ENCODE measurements at places on chromosomes 16 and 17. TPM values are rescaled to one million over a fixed set of nuclear protein-coding genes. Genes with fewer than 3 reads are reported as not detected.

SPNS3 gene
- 2.1 TPM for total RNA-seq

PERCC1 gene
- not detected for total RNA-seq

EFNB3 gene
- total RNA-seq, result 0.88 TPM

KRTAP4-3 gene
- not detected for total RNA-seq

- no peak for DNase-seq
Measured at GRCh38 chr17:8012996-8013640, 10.7 kb downstream of the GUCY2D start.

DNA sequence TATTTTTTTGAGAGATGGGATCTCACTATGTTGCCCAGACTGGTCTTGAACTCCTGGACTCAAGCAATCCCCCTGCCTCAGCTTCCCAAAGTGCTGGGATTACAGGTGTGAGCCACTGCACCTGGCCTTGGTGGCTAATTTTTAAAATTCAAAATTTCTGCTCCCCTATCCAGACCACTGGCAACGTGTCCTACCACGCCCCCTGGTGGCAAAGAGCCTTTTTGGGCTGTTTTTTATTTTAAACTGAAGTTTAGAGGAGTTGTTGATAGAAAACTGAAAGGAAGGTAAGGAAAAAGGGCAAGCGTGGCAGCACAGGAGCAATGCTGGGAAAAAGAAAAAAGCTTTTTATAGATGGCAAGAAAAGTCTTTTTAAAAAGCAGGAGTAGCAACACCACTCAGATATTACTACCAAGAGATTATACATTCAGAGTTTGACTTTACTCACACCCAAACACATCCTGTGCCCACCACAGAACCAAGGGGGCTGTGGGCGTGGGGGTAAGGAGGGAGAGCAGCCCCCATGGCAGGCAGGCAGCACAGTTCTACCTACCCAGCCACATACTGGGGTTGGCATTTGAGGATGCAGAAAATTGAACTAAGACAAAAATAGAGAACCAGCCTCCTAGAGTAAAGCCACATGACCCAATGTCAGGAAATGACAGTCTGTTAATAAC is 4.2 kb upstream of the MXRA7 start:
- peak; percentile 79 for DNase-seq

- no peak for DNase-seq
Measured at GRCh38 chr17:72223866-72224291, 103.1 kb downstream of the SOX9 start.

DNA sequence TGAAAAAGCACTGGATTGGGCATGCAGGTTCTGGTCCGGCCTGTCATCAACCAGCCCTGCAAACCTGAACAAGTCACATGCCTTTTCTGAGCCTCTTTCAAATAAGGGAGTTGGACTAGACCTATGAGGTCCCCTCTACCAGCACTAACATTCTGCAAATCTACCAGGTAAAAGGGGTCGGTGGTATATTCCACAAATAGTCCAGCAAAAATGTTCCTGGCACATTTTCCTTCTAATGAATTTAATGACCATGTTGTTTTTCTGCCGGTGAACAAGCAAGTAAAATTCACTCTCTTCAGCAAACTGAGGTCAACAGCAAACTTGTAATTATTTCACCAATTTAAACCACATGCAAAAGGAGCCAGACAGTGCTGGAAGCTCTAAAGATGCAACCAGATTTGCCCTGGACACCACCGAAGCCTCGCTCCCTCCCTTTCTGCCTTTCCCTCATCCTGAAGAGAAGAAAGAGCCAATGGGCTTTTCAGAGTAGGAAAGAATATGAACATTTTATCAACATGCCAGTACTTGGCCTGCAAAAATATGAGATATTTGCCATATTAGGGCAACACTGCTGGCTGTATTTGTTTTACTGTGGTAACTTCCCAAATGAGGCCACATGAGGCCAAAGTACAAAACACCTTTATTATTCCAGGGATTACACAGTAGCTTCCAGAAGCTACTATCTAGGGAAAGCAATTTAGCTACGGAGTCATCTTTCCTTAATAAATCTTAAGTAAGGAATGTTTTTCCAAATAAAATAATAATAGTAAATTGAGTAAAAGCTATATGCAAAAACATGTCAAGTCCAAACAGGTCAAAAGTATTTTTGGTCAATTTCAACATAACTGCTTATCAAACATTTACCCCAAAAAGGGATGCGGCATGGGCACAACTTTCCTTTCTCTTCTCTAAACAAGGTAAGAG is 45.0 kb downstream of the USP31 start:
- DNase-seq, result no peak

GRCh38 chr17:9218911-9219310 is 197.6 kb downstream of the NTN1 start:
- DNase-seq, result no peak

- DNase-seq, result no peak
Measured at GRCh38 chr16:705431-706188, at the start of gene FBXL16. FBXL16 (minus strand) TSS chr16:705801; CDS start chr16:697405, 8,396 bp downstream.

- no peak for DNase-seq
Measured at GRCh38 chr16:49351096-49351487, 22.5 kb upstream of the C16orf78 start.

GRCh38 chr17:71791311-71791710 is 329.5 kb upstream of the SOX9 start:
- DNase-seq, result no peak

DNA sequence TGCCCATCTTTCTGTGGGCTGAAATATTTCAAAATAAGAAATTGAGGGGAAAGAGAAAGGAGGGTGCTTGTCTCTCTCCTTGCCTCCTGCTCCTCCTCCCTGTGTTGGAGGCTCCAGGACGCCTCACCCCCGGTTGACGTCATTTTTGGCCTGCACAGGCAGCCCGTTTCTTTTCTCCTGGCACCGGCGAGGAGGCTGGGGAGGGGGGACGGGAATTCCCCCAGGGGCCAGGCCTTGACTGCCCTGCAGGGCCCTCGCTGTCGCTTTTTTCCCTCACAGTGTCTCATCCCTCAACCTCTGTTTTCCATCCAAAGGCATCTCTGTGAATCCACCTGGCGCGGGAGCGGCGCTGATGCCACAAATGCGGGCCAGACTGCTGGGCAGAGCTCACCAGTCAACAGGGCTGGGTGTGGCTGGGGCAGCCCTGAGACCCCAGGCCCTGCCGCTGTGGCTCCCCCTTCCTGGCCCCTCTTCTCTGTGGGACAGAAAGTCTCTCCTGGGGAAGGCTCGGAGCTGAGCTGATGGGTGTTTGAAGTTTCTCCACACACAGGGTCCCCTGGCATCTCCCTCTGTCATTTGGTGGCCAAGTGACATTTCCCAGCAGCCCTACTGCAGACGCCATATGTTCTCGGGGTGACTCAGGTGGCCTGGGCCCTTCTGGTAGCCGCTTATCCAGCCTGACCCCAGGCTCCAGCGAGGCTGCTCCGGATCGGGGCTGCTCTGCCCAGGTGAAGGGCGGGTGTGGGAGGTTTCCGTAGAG is 16.0 kb downstream of the CENPX start:
- no peak for DNase-seq
